Hepatic stellate cell (primary cell): ENCODE measurements at places on chromosomes 16 and 17.

DNA sequence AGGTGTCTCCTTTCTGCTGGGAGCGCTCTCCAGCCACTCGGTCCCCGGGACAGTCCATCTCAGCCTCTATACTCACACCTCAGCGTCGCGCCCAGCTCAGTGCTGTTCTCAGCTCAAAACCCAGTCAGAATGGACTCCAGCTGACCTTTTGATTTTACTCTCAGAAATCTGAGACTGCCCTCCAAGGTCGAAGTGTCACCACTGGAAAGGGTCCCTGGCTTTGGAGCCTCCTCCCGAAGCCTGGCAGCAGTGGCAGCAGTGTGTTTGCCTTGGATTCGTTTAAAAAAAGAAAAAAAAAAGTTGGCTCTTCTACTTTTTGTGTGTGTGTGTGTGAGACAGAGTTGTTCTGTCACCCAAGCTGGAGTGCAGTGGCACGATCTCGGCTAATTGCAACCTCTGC, 10.4 kb downstream of the KLHL36 start:
- DNase-seq: no peak

DNA sequence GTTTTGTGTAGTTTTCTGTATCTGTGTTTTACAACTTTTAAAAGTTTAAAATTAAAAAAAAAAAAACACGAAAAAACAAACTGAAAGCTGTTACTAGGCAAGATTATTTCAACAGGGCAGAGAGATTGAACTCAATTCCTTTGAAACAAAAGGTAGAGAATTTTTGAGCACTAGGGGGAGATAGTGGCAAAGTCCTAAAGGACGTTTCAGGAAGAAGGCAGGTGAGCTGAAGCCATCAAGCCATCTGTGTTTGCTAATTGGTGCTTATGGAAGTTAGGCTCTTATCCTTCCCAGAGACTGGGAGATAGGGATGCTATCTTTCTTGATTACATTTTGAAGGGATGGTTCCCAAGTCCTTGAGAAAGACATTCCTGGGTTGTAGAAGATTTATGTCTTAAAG, 70.6 kb upstream of the CLEC3A start:
- DNase-seq: no peak

GRCh38 chr17:79987187-79987934, 48.3 kb downstream of the TBC1D16 start:
- DNase-seq: no peak

GRCh38 chr17:9355846-9356245, 219.8 kb downstream of the STX8 start:
- DNase-seq: no peak

- DNase-seq: no peak
Observed at GRCh38 chr17:55607731-55608341, 96.6 kb upstream of the SMIM36 start.

DNA sequence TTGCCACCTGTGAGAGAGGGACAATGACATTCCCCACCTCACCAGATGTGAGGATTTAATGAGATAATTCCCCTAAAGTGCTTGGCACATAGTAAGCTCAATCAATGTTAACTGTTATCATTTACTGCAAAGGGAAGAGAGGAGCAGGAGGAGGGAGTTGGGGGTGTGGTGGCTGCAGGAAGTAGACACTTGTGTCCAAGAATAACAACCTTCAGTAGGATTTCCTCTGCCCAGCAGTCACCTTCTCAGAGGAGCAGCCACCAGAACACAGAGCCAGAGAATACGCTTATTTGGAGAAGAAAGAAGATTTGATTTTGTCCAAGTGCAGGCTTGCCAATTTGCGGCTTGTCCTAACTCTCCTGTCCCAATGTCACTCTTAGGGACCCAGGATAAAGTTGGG, 10.2 kb downstream of the CBX4 start:
- no peak for DNase-seq

GRCh38 chr16:46731691-46732555, 16.2 kb downstream of the MYLK3 start:
- DNase-seq: no peak

DNA sequence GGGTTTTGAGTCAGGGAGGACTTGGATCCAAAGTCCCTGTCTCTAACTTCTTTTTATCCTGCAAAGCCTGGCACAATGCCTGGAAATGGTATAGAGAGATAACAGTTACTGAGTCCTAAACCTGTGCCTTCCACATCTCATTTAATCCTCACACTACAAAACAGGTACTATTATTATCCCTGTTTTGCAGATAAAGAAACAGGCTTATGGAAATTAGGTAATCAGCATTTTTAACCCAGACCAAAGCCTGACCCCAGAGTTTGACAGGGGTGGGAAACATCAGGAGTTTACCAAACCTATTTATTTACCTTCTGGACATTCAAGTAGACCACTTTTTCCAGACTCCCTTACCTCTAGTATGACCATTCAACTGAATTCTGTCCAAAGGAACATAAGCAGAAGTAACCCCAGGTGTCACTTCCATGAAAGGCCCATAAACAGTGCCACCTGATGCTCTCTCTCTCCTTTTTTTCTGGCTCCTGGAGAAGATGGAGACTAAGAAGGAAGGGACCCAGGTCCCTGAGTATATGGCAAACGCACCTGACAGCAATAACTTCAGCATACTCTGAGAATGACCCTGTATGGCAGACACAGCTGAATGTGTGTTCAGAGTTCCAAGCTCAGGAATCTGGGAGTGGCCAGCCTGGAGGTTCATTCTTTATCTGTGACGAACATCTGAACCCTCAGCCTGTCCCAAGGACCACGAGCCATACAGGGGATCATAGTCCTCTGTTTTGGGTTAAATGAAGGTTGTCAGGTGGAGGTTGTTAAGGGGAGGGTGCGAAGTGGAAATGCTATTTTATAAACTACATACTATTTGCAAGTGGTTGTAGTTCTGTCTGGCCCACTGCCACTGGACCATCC, 62.7 kb downstream of the HLF start:
- no peak for DNase-seq

- no peak for DNase-seq
Observed at GRCh38 chr16:49019081-49019633, 262.5 kb downstream of the CBLN1 start.

GRCh38 chr17:63911657-63912100, 621 bp upstream of the CSHL1 start:
- no peak for DNase-seq

DNA sequence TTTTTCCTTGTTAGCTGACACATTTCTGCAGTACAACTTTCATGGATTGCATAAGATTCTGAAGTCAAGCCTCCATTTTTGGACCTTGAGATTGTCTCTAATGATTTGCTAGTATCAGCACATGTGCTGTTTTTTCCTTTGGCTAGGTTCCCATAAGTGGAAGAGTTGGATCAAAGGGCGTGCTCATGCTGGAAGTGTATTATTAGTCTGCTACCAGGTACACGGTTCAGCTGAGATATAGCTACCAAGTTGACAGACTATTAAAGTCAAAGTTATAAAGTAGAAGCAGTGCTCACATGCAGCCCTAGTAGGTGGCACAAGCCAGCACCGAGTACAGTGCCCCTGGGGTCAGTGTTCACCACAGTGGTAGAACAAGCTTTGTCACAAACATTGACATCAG, 3.2 kb downstream of the FAHD1 start:
- no peak for DNase-seq
